CD8-positive, alpha-beta T cell (primary cell): ENCODE measurements at places on chromosomes 2 and 18.

DNA sequence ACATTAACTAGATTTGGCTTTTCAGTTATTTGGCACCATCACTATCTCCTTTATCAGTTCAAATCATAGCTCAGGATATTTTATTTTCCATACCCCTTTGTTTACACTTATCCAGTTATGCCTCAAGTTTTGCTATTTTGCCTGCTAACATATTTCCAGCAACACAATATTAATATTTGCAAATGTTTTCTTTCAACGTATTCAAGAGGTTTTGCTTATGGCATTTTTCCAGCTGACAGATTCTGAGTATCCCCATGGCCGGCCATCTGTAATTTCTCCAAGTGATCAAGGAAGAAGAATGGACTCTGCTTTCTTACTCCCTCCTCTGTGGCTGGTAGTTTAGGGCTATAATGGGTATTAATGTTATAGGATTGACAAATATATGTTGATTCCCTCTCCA, 49.4 kb downstream of the RND3 start:
- DNase-seq: no peak

- no peak for DNase-seq
Observed at GRCh38 chr2:149021271-149021719, 17.2 kb upstream of the LYPD6B start.

DNA sequence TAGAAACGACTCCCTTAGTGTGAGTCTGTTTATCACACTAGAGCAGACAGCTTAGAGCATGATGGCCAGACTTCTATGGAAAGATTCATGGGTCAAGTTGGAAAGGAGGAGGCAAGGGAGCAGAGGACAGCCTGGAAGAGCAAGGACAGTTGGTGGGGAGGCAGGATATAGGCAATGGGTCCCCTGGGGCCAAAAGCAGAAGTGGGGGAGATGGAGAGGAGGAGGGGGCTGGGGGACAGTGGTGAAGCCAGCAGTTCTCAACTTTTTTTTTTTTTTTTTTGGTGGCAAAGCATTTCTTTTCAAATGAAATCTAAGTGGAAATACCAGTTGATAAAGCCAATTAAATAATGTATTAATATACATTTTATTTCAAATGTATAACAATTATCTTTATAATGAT, 197.9 kb downstream of the HRH4 start:
- DNase-seq: no peak

DNA sequence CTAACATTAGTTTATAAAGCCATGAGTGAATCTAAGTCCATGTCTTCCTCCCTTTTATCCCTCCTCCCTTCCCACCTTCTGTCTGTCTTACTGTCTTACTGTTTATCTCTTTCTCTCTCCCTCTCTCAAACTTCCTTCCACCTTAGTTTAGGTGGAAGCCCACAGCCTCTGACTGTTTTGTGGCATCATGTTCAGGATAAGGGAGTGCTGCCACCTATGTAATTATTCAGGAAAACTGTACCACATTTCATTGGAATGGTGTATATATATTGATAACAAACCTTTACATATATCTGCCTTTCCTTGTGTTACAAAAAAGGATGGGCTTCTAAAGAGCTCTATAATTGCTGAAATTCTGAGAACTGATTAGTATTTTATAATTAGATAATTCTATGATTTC, 48.7 kb downstream of the NETO1 start:
- DNase-seq: no peak

GRCh38 chr2:675982-676646, 1.1 kb downstream of the TMEM18 start:
- peak; percentile 45 for DNase-seq

DNA sequence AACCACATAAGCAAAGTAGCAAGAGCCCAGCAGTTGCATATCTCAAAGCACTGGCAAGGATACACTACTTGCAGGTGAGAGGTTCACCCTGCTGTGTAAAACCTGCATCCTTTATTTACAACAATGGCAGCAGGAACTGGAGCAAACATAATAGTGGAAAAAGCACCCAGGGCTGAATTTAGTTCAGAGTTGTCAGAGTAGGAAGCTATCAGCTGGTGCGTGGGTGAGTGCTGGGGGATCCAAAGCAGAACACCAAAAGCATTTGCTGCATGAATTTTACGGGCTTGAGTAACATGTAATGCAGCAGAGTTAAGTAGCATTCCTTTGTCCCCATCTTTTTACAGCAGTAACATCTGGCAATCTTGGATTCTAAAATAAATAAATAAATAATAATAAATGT, 73.5 kb upstream of the SRD5A2 start:
- no peak for DNase-seq

- DNase-seq: no peak
Observed at GRCh38 chr2:43031471-43032212, 194.8 kb downstream of the ZFP36L2 start.

DNA sequence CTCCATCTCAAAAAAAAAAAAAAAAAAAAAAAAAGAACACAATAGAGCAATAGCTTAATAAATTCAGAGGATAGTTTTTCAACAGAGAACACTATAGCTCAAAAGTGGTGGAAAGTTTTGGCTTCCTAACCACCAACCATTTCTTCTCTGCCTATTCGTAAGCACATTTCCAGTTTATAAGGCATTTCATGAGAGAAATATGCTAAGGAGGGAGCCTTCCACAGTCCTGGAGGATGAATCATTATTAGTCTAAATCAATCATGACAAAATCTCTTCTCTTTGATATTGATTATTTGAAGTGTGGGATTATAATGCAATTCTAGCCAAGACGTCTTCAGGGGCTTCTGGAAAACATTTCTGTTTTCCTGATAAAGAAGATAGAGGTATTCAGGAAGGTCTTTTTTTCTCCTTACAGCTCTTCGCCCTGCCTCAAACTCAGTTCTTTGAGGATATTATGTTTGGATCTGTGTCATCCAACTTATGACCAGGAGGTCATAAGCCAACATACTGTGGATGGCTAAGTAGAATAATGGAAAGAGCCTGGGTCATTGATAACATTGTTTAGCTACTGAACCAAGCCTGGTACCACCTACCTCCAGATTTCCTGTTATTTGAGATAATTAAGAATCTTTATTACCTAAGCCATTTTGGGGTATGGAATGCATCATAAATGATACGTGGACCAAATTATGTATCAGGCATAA, 207.3 kb downstream of the TRIB2 start:
- DNase-seq: no peak
